Stimulated activated CD4-positive, alpha-beta T cell treated with anti-CD3 and anti-CD28 coated beads, TNF-alpha, amount 100 ng/mL, for 48 hours (primary cell): ENCODE measurements at places on chromosomes 7 and 10.

- no peak for DNase-seq
Observed at GRCh38 chr7:108660465-108660864, 90.8 kb downstream of the DNAJB9 start.

- no peak for DNase-seq
Observed at GRCh38 chr10:88232983-88233543, 350.1 kb downstream of the RNLS start.

DNA sequence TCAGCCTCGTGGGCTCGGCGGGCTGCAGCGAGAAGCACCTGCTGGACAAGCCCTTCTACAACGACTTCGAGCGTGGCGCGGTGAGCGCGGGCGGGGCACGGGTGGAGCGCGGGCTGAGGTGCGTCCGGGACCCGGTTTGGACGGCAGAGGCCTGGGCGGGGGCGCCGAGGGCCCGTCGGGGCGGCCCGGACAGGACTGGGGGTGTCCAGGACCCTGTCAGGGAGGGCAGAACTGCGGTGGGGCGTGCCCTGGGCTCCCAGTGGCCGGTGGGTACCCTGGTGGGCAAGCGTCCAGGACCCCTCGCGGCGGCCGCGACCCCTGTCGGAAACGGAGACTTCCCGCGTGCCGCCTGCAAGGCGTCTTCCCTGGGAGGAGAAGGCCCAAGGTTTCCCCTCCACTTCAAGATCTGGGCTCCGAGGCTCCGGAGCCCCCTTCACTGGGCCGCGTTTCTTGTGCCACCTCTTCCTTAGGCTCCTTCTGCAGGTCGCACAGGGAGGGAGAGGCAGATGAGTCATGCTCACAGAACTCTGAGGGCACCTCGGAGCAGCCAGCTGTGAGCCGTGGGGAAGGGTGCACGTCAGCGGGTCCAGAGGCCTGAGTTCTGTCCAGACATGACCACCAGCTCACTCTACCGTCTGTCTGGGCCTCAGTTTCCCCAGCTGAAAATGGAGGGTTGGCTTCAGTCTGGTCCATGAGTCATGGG is 485 bp downstream of the ALOX5 start:
- no peak for DNase-seq

DNA sequence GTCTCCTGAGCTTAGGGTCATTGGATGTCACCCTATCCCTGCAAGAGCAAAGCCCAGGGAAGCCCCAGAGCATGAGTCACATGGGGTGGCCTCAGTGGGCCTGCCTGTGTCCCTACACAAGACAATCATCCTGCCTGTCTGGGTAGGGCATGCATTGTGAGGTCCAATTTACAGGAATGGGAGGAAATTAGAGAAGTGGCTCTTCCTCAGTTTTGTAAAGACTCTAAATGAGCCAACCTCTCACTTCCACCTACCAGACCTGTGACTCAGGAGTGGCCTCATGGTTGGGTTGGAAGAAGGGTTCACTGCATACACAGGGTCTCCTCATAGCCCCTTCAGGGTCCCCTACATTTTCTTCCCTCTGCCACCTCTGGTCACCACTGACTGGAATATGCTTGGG is 43.6 kb upstream of the SMNDC1 start:
- DNase-seq = no peak

DNA sequence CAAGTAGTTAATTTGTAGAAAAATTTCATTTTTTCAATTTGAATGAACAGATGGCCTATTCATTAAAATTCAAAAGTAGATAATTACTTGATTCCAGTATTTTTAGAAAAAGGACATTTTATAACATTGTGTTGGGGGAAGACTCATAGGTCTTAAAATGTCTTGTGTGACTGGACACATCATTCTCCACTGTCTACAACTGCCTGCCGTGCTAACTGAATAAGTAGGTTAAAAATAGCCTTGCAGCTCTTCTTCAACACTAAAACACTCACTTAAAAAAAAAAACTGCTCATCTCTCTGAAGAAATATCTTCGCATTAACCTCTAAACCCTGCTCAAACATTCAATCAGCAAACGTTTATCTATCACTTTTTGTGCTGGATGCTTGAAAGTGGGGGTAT is 253.8 kb downstream of the CSTF2T start:
- no peak for DNase-seq

- no peak for DNase-seq
Observed at GRCh38 chr10:21751341-21752310, 217.6 kb downstream of the MLLT10 start.

- peak; percentile 16 for DNase-seq
Observed at GRCh38 chr7:29988424-29989256, 961 bp downstream of the SCRN1 start.

DNA sequence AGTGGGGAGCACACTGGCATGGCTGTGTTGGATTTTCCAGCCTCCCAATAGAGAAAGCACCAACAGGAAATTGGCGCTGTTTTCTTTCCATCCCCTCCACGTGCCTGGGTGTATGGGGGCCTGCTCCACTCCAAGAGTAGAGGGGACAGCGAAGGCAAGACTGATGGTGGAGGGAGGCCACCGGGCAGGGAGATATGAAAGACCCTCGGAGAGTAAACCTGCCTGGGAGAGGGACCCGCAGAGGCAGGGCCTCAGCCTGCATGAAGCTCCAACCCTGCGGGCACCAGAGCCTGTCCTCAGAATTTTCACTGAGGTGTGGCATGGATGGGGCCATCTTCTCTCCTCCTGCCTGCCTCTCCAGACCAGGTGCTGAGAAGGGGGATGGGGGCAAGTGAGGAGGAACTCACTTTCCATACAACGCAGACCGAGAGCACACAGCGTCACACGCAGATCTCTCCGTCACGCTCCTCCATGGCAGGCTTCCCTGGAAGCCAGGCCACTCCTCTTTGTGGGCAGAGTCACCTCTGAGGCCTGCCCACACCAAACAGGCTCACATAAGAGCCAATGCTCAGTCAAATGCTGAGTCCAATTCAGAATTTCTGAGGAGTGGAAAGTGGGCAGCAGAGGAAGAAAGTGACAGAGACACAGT is 18.8 kb downstream of the ANXA11 start:
- peak; percentile 31 for DNase-seq

- DNase-seq = no peak
Observed at GRCh38 chr7:127571741-127572505, 13.5 kb downstream of the GCC1 start.

DNA sequence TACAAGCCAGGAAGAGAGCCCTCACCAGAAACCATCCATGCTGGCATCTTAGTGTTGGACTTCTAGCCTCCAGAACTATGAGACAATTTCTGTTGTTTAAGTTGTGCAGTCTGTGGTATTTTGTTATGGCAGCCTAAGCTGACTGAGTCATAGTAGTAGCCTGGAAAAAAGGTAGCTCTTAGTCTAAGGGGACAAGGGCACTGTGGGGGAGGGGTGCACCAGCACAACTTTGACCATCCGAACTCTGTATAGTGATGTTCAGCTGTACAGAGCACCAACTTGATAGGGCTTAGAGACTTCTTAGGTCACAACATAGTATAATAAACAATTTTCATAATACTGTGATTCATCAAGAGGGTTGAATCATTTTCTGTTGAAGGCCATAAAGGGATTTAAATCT is 14.3 kb downstream of the EIF4EBP2 start:
- DNase-seq = no peak

GRCh38 chr7:14902589-14903067 is at the start of gene DGKB:
Gene DGKB, minus strand, starts transcription at chr7:14902751.
- DNase-seq = no peak

DNA sequence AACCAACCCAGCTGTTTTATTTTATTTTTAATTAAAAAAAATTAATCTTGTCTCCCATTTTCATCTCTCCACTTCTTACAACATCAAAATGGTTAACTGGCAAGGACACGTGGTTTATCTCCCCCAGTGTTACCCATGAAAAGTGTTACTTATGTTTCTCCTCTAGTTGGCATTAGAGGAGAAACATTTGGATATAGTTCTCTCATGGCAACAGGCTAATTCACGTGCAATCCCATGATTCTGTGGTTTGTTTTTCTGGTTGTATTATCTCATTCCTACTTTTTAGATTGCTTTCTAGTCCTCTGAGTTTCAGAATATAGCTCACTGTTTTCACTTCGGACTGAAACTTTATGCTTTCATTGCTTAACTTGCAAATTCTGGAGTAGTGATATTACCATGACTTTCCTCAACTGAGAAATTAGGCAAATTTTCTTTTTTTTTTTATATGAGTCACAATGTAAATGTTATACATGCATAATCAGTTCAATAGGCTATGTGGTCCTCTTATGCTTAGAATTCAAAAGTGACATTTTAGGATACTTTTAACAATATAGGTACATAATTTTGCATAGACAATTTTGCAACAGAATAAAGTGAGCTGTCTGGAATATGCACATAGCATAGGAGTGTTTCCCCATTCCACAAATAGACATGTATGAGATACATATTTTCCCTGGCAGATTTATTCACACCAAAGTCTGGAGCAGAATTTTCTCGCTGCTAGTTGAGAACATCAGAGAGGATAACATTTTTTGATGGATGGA is 43.0 kb downstream of the LHFPL3 start:
- no peak for DNase-seq

DNA sequence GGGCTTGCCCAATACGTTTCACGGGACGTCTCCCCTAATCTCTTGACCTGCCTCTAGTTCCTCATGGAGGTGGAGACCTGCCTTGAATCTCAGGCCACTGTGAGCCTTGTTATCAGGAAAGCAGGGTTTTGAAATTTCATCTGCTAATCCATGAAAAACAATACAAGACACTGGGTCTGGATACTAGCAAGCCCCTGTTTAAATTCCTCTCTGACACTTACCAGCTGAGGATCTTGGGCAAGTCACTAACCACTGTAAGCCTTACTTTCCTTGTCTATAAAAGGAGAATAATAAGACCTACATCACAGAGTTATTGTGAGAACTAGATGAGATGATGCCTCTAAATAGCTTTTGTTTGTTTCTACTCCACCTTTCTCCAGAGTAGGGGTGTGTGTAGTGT is 303.6 kb downstream of the FGFR2 start:
- no peak for DNase-seq

DNA sequence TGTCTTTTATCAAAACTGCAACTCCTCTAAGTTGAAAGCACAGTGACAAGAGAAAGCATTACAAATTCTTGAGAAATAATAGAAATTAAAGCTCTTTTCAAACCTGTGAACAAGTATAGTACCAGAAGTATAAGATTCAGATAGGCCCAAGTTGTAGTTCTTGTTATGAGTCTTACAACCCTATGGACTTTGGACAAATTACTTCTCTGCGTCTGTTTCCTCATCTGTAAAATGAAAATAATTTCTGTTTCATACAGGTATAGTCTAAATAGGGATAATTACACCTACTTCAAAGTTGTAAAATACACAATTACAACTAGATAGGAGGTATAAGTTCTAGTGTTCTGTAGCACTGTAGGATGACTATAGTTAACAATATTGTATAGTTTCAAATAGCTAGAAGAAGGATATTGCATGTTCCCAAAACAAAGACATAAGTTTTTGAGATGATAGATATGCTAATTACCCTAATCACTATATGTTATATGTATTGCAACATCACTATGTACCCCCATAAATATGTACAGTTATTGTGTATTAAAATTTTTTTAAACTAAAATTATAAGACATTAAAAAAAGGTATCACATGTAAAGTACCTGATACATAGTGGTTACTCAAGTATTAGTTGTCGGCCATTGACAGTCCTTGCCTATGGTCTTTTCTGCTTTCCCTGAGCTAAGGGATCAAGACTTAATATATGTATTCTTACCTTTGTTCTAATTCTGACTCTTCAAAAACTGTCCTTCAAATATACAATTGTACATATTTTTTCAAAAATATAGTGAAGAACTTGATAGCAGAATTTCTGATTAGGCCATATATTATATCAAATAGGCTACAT is 1.8 kb upstream of the WASL start:
- DNase-seq = no peak

GRCh38 chr7:77684030-77684429 is 12.2 kb upstream of the RSBN1L start:
- no peak for DNase-seq
